ENCODE measurements at places on chromosomes 5 and 9.

DNA sequence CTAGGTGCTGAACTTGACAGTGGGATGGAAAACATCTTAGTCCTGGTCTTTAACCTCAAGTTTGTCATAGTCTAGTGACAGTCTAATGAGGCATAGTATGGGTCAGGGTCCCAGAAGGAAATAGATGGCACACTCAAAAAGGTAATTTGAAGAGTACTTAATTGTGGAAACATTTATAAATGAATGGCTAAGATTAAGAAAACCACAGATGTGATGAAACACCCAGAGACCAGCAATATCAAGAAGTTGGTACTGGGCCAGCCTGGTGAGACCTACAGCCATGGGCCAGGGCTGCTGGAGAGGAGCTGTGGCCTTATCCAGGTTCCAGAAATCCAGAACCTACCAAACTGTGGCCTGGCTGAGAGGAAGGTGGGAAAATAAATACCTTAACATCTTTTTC lies 93.5 kb upstream of the ATG10 start:
- no peak for DNase-seq

DNA sequence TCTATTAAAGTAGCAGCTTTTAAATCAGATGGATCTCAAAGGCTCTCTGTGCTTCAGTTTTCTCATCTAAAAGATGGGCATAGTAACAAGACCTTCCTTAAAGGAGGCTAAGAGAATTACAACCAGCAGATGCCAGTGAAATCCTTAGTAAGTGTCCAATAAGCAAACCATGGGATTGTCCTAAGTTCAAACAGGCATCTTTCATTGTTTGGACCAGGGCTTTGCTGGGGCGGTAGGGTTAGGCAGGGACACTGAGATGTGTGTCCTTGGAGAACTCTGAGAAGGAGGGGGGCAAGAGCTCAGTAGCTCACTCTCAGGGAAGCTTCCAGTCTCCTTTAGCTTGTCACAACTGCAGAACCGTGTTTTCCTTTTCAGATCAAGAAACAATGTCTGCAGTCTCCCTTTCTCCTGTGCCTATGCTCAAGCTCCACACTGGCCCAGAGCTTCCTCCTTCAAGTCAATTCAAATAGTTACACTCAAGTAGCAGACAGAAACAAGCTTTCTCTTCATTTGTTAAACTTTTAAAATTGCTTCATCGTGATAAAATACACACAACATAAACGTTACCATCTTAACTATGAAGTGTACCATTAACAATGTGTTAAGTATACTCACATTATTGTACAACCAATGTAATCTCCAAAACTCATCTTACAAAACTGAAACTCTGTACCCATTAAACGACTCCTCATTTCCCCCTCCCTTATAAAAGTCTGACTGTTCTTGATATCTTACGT lies 216.2 kb downstream of the PIK3R1 start:
- DNase-seq, result no peak

DNA sequence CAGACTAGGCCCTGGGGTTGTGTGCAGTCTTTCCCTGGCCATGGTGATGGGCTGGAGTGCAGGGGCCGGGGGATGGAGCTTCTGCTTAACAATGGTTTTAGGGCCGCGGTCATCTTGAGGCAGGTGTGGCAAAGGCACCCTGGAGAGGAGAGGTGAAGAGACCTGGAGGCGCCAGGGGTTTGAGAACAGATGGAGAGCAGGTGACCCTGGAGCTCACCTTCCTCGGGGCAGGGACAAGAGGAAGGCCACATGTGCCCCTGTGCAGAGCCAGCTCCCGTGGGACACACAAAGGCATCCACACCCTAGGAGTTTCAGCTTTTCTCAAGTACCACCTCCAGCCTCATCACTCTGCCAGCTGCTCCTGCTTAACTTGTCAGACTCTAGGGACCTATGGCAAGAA lies 46.4 kb upstream of the SH3GL2 start:
- DNase-seq, result no peak

DNA sequence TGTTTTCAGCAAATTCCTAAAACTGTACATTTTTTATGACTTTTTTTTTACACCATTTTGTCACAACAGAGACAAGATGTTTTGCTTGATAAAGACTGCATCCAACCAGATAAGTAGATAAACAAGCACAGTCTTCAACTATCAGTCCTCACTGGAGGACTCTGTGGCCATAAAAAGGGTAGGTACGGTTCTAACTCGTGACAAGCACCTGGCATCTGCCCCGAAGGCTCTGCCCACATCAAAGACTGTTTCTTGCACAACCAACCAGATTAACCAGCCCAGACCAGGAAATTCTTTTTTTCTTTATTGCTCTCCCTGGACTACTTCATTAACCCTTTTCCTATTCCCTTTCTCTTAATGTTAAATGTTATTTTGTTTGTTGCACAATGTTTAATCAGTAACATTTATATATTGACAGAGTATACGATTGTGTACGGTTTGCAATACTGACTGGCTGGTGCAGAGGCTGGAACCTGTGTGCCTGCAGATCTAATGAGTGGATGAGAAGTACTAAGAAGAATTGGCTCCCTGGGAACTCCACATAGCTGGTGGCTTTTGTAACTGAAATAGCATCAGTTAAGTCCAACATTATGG lies 74.1 kb downstream of the SERINC5 start:
- DNase-seq, result no peak

GRCh38 chr5:34485768-34486030 lies 170.4 kb upstream of the RAI14 start:
- no peak for DNase-seq

GRCh38 chr9:121601194-121601593 lies 50.2 kb upstream of the DAB2IP start:
- no peak for DNase-seq

DNA sequence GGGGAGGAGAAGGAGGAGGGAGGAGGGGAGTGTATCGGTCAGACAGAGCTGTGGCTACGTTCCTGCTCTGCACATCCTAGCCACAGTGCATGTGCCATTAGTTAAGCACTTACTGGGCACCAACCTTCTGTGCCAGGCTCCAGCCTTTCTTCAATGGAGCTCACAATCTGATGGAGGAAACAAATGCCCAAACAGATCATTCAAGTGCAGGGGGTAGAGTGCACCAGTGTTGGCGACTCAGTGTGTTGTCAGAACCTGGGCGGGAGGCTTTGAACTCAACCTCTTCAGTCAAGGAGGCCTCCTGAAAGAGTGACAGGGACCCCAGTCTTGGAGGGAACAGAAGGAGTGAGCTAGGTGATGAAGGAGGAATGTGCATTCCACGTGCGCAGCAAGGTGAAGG lies 51.9 kb upstream of the SHB start:
- no peak for DNase-seq

- no peak for DNase-seq
Measured at GRCh38 chr9:118459913-118460312, 755.7 kb downstream of the TLR4 start.

DNA sequence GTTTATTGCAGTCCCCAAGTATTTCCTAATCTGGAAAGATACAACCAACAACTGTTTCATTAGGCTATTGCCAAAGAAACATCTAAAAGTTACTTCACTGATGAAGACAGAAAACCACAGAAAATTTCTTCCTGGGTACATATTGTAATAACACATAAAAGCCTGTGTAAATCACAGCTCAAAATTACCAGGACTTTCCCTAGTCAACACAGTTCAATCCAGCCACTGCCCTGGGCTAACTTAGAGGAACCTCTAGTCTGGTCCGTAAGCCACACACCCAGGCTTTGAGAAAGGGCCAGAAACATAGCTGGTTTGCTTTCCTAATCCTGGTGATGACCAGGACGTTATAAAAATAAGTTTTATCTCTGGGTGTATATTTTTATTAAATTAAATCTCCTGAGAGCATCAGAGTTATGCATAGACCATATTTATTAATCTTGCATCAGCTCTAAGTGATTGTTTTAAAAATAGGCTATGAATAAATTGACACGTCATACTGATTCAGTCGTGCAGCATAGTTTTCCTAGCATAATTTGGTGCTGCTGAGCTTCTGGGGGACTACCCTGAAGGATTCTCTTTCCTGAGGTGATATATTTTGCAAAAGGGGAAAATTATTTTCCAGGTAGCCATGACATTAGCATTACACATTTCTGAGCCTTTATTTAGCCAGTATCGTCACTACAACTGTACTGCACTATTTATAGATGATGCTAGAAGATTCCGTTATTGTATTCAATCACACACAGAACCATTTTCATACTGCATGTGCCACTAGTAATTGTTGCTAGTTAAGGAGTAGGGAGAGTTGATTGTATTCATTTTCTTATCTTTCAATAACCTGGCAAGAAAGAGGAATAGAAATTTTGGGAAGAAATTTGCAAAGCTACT lies 12.6 kb upstream of the MUSK start:
- no peak for DNase-seq

DNA sequence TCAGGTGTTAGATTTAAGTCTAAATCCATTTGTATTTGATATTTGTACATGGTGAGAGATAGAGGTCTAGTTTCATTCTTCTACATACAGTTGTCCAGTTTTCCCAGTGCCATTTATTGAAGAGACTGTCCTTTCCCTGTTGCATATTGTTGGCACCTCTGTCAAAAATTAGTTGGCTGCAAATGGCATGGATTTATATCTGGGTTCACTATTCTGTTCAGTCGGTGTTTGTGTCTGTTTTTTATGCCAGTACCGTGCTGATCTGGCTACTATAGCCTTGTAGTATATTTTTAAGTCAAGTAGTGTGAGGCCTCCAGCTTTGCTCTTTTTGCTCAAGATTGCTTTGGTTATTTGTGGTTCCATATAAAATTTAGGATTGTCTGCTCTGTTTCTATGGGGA lies 176.2 kb upstream of the DMRT1 start:
- DNase-seq, result no peak

DNA sequence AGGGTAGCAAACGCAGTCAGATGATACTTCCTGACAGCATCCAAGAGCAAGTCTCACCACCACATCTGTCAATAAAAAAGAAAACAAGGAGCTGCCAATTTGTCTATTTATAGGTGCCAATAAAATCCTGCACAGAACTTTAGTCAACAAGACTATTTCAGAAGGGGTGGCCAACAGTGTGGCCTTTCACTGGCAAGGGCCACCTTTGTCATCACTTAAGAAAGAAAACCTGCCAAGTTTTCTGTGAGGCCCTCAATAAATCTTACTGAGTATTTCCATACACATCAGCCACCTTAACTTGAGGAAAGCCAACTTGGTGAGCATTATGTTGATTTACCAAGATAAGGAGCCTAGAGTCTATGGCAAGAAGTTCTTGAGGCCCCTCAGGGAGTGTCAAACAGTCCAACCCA lies 312.3 kb downstream of the ENC1 start:
- DNase-seq, result no peak
